KG1 (cell line): ENCODE measurements at places on chromosomes 13 and 19.

GRCh38 chr13:106010836-106011235, 524.6 kb downstream of the EFNB2 start:
- no peak for DNase-seq

DNA sequence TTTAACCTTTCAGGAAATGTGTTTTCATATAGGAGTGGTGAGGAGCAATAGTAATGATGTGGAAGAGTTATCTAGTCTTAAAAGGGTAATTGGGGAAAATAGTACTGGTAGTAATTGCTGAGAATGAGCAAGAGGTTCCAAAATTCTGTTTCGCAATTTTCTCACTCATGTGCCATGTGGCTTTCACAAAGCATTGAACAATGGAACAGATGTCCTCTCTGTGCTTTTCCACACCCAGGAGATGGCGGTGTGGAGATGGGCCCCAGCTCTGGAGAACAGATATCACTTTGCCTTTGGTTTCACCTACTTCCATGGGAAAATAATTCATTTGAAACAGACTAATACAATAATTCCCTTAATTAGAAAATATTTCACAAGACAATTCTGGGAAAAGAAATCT, 170.0 kb upstream of the SLC10A2 start:
- no peak for DNase-seq

DNA sequence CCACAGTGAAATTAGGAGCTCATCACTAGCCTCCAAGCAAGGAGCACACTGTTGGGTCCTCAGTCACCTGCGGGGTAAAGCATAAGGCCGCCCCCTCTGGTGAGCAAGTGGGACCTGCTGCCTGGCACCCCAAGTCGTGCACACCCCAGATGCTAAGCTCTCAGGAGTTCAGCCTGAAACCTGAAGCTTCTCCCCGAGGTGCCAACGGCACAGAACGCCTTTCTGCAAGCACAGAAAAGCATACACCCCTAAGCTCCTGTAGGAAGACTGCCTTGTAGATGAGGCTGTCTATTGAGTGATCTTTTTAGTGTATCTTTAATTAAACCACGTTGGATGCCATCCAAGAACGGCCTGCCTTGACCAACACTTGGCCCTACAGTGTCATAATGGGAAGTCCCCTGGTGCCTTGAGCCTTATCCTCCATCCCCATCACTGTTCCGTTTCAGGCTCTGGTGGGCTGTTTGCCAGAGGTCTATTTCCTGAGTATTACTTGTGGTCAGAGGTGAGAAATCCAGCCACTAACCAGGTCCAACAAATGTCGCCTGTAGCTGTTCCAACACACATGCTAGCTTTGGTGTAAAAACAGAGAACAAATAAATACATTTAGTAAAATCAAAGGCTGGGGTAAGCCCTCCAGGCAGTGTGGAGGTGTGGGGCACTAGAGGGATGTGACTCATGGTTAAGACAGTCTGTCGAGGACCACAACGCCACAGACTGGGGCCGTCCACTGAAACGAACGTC, 44.8 kb downstream of the C13orf42 start:
- DNase-seq = peak; percentile 66

- DNase-seq = no peak
These were observed 145.2 kb upstream of the VSTM2B start for GRCh38 chr19:29380581-29380980.

DNA sequence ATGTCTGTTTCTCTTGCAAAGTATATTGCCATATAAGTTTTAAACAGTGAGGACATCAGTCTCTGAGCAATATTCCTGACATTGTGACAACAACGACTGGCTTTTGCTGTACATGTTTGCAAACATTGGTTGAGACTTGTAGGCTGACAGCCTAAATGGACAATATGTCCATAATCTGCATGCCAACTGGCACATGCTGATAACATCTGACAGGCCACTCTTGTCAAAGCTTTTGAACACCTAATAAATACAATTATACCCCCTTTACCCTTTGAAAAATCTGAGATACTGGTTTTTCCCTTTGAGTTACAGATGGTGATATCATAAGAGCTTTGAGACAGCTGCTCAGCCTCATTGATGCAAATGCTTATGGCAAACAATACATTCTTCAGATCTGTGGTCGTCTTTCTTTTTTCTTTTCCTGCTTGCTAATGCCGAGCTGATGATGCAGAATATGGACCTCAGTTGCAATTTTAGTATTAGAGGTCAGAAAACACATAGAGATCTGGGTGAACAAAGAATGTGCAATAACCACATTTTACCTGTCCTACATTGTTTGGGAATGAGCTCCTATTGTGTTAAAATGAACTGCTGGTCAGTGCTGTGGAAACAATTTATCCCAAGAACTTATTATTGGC, 114.9 kb downstream of the RFC3 start:
- no peak for DNase-seq
